Lung (tissue), 17 donors: ENCODE measurements at places on chromosomes 13 and 19. TPM values are rescaled to one million over a fixed set of nuclear protein-coding genes. Genes with fewer than 3 reads are reported as not detected.

PROZ gene
- not detected for polyA plus RNA-seq

TSSK6 gene
- polyA plus RNA-seq: 0.89 TPM

PDE4A gene
- polyA plus RNA-seq: 10.3 TPM

SHANK1 gene
- polyA plus RNA-seq: 0.24 TPM

ATCAY gene
- not detected for polyA plus RNA-seq

CGB3 gene
- polyA plus RNA-seq: not detected

RFC3 gene
- 6.3 TPM for polyA plus RNA-seq

RGL3 gene
- polyA plus RNA-seq: 39.3 TPM

GRCh38 chr13:50026788-50027473, 11.7 kb downstream of the KCNRG start:
- no peak overlapping the region for H3K27ac ChIP-seq
- no peak overlapping the region for H3K4me3 ChIP-seq
- no peak for DNase-seq
- H3K36me3 ChIP-seq: peaks cover 14% of the 10 kb centered on the region

GRCh38 chr13:48542581-48543341, 9.9 kb upstream of the RCBTB2 start:
- no peak overlapping the region for H3K4me3 ChIP-seq
- peak overlapping the region; percentile 59 for H3K27ac ChIP-seq
- DNase-seq: peak; percentile 53
- H3K36me3 ChIP-seq: no peaks in the 10 kb centered on the region
- H3K4me1 ChIP-seq: peaks cover 4% of the 10 kb centered on the region
- no peaks in the 10 kb centered on the region for H3K27me3 ChIP-seq

- H3K27ac ChIP-seq: no peak overlapping the region
- no peaks in the 10 kb centered on the region for H3K27me3 ChIP-seq
- H3K36me3 ChIP-seq: no peaks in the 10 kb centered on the region
- no peak overlapping the region for H3K4me3 ChIP-seq
- peak; percentile 47 for DNase-seq
Measured at GRCh38 chr19:41705393-41706174, 2.8 kb upstream of the CEACAM5 start.

- H3K4me1 ChIP-seq: peaks cover 2% of the 10 kb centered on the region
- DNase-seq: no peak
- H3K27ac ChIP-seq: peak overlapping the region; percentile 95
- H3K36me3 ChIP-seq: peaks cover under 1% of the 10 kb centered on the region
- peak overlapping the region; percentile 95 for H3K4me3 ChIP-seq
Measured at GRCh38 chr19:37217480-37217774, 587 bp upstream of the ZNF383 start.

GRCh38 chr13:113538689-113539058, 45.9 kb upstream of the TFDP1 start:
- no peak overlapping the region for H3K4me3 ChIP-seq
- no peaks in the 10 kb centered on the region for H3K36me3 ChIP-seq
- DNase-seq: no peak
- no peaks in the 10 kb centered on the region for H3K27me3 ChIP-seq
- H3K27ac ChIP-seq: no peak overlapping the region
- H3K4me1 ChIP-seq: no peaks in the 10 kb centered on the region

DNA sequence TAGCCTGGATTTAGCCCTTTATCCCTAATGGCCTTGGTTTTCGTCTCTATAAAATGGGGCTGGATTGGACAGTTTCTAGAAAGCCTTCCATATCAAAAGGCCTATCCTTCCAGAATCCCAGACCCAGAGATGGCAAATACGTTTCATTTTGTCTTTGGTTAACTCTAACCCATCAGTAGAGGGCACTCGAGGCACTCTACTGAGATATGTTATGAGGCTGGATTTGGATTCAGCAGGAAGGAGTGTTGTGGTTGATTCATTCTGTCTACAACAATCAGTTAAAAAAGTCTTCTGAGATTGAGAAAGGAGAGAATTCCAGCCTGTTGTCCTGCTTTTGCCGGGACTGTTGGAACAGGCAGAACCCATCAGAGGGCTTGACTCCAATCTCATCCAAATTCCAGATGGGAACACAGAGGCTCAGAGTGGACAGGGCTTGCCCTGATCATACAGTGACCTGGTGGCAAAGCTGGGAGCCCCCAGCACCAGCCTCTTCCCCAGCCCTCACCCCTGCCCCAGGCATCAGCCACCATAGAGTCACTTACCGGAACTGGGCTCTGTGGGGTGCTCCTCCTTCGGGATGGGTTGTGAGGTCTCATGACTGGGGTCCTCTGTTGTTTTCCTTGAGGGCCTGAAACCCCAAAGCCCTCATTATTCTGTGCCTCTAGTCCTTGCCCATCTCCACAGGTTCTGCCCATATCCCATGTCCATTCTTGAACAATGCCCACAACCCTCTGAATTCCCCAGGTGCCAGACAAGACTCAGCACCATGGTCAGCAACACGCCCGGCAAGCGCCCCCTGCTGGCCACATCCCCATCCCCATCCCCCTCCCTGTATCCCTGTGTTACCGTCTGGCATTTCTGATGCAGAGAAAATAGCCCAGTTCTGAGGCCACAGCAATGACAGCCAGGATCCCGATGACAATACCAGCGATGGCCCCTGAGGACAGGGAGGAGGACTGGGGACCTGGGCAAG, 12.3 kb upstream of the ZNF180 start:
- H3K27me3 ChIP-seq: no peaks in the 10 kb centered on the region
- H3K27ac ChIP-seq: no peak overlapping the region
- no peak overlapping the region for H3K4me3 ChIP-seq
- no peaks in the 10 kb centered on the region for H3K4me1 ChIP-seq
- DNase-seq: no peak

- peaks cover 5% of the 10 kb centered on the region for H3K4me1 ChIP-seq
- no peak overlapping the region for H3K4me3 ChIP-seq
- peaks cover 6% of the 10 kb centered on the region for H3K36me3 ChIP-seq
Measured at GRCh38 chr13:36302289-36302688, 4.7 kb upstream of the CCDC169 start.

DNA sequence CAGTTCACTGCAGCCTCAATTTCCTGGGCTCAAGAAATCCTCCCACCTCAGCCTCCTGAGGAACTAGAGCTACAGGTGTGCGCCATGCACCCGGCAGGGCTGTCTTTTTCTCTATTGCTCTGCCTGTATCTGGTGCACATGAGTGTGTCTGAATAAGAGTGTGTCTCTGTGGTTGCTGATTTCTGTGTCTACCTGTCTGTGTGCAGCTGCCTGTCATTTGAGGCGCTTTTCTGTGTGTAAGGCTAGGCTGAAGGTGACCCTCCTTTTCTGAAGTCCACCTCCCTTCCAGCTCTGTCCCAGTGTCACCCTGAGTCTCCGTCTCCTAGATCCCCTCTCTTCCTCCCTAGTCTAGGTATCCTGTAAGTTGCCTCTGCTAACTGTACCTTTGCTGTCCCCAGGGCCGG, 1.5 kb upstream of the PRR12 start:
- DNase-seq: no peak
- H3K4me1 ChIP-seq: no peaks in the 10 kb centered on the region
- no peaks in the 10 kb centered on the region for H3K36me3 ChIP-seq
- H3K27me3 ChIP-seq: no peaks in the 10 kb centered on the region
- no peak overlapping the region for H3K4me3 ChIP-seq

- peak; percentile 48 for DNase-seq
- H3K27ac ChIP-seq: no peak overlapping the region
- peaks cover 8% of the 10 kb centered on the region for H3K27me3 ChIP-seq
- H3K36me3 ChIP-seq: no peaks in the 10 kb centered on the region
- no peak overlapping the region for H3K4me3 ChIP-seq
Measured at GRCh38 chr13:25375727-25376358, 4.1 kb downstream of the ATP8A2 start.

- no peaks in the 10 kb centered on the region for H3K36me3 ChIP-seq
- H3K27ac ChIP-seq: no peak overlapping the region
- H3K4me3 ChIP-seq: no peak overlapping the region
- no peaks in the 10 kb centered on the region for H3K4me1 ChIP-seq
- H3K27me3 ChIP-seq: no peaks in the 10 kb centered on the region
Measured at GRCh38 chr13:107835339-107836018, 379.9 kb downstream of the LIG4 start.

DNA sequence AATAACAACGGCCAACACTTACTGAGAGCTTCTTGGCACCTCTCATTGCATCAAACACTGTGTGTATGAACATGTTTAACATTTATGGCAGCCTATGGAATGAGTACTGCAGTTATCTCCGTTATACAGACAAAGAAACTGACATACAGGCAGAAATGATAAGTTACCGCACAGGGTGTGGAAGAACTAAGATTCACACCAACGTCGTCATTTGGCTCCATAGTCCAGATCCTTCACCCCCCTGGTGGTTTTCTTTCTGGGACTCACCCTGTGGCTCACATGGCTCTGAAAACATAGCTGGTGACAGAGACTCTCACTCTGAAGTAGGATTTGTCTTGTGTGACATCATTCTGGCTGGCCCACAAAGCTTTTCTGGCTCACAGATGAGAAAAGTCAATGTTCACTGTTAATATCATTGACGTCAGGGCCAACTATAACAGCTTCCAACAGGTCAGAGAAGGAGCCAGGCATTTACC, 230.1 kb downstream of the DLEU7 start:
- H3K4me1 ChIP-seq: no peaks in the 10 kb centered on the region
- H3K4me3 ChIP-seq: no peak overlapping the region
- H3K27ac ChIP-seq: no peak overlapping the region
- H3K27me3 ChIP-seq: no peaks in the 10 kb centered on the region

DNA sequence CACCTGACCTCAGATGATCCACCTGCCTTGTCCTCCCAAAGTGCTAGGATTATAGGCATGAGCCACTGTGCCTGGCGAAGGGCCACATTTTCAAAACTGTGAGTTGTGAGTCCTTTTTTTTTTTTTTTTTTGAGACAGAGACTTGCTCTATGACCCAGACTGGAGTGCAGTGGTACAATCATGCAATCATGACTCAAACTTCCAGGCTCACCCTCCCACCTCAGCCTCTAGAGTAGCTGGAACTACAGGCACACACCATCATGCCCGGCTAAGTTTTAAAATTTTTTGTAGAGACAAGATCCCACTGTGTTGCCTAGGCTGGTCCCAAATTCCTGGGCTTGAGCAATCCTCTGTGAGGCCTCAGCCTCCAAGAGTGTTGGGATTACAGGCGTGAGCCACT, 3.8 kb upstream of the MYPOP start:
- no peaks in the 10 kb centered on the region for H3K36me3 ChIP-seq
- H3K27me3 ChIP-seq: no peaks in the 10 kb centered on the region
- no peak overlapping the region for H3K27ac ChIP-seq
- H3K4me3 ChIP-seq: no peak overlapping the region
- DNase-seq: no peak
- peaks cover 7% of the 10 kb centered on the region for H3K4me1 ChIP-seq

DNA sequence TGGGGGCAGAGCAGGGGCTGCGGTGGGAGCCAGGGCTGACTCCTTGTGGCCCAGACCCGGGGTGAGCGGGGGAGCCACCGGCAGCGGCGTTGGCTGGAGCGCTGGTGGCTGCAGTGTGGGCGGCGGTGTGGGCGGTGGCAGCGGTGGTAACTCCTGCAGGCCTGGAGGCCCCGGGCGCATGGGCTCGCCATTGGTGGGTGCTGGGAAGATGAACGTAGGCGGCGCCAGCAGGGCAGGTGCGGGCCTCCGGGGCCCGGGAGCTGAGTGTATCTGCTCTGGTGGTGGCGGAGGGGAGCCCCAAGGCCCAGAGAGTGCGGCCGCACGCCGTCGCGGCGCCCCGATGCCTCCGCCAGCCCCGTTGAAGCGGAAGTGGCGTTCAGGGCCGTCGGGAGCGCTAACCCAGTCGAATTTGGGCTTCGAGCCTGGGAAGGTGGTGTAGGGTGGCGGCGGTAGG, 2.0 kb downstream of the GGN start:
- no peak overlapping the region for H3K27ac ChIP-seq
- H3K4me3 ChIP-seq: no peak overlapping the region
- peaks cover 30% of the 10 kb centered on the region for H3K27me3 ChIP-seq
- no peak for DNase-seq
- H3K36me3 ChIP-seq: peaks cover 36% of the 10 kb centered on the region

DNA sequence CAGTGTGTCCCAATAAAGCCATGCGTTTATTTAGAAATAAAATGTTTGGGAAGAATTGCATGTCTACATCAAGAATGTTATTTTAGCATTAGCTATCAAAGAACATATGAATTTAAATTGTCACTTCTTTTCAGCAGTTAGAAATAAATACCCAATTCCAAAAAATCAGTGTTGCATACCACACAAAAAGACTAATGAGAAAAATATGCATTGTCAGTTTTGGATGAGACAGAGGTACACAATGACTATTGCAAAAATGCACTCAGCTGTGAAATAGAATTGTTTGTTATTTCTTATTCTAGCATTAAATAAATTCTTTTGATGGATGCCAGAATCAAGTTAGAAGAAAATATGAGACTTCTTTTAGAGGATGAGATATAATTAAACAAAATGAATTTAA, 833.9 kb downstream of the SLITRK1 start:
- H3K4me3 ChIP-seq: no peak overlapping the region
- H3K4me1 ChIP-seq: no peaks in the 10 kb centered on the region
- no peaks in the 10 kb centered on the region for H3K27me3 ChIP-seq
- no peaks in the 10 kb centered on the region for H3K36me3 ChIP-seq
- DNase-seq: no peak
- no peak overlapping the region for H3K27ac ChIP-seq

DNA sequence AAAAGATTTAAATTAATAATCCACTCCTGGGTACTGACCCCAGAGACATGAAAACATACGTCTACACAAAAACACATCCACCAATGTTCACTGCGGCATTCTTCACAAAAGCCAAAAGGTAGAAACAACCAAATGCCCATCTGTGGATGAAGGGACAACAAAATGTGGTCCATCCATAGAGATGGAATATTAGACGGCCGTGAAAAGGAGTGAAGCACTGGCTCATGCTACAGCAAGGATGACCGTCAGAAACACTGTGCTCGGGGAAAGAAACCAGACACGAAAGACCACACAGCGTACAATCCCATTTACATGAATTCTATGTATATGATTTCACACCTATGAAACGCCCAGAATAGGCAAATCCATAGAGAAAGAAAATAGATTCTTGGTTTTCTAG, 6.1 kb downstream of the RDH13 start:
- no peaks in the 10 kb centered on the region for H3K27me3 ChIP-seq
- H3K36me3 ChIP-seq: peaks cover 30% of the 10 kb centered on the region
- peaks cover 2% of the 10 kb centered on the region for H3K4me1 ChIP-seq
- no peak overlapping the region for H3K27ac ChIP-seq

GRCh38 chr19:45218426-45218825, 26.8 kb downstream of the EXOC3L2 start:
- peaks cover 16% of the 10 kb centered on the region for H3K27me3 ChIP-seq
- no peaks in the 10 kb centered on the region for H3K36me3 ChIP-seq
- H3K4me3 ChIP-seq: no peak overlapping the region

DNA sequence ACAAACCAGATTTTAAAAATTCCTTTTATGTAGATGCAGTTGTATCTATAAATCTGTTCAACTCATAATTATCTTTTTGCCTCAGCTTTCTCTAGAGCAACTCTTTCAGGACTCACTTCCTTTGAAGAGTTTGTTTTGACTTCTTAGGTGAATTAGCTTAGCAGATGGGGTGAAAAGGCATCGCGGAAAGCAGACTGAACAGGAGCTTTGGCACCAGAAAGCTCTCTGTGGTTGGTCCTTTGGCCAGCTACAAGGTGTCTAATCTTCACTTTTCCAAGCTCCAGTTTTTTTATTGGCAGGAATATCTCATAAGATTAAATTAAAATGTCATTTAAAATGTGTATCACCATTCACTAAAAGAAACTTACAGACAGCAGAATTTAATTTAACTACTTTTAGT, 60.6 kb upstream of the KLF12 start:
- no peak for DNase-seq
- no peaks in the 10 kb centered on the region for H3K36me3 ChIP-seq
- H3K27ac ChIP-seq: no peak overlapping the region
- no peaks in the 10 kb centered on the region for H3K27me3 ChIP-seq
- H3K4me3 ChIP-seq: no peak overlapping the region
- no peaks in the 10 kb centered on the region for H3K4me1 ChIP-seq

GRCh38 chr13:20475927-20476691, 49.5 kb downstream of the CRYL1 start:
- no peaks in the 10 kb centered on the region for H3K4me1 ChIP-seq
- no peak overlapping the region for H3K27ac ChIP-seq
- no peaks in the 10 kb centered on the region for H3K36me3 ChIP-seq
- no peak for DNase-seq
- H3K27me3 ChIP-seq: no peaks in the 10 kb centered on the region
